ENCODE measurements at places on chromosomes 4 and X.

GRCh38 chr4:60944060-60944459, 256.1 kb upstream of the ADGRL3 start:
- DNase-seq = peak; percentile 64

DNA sequence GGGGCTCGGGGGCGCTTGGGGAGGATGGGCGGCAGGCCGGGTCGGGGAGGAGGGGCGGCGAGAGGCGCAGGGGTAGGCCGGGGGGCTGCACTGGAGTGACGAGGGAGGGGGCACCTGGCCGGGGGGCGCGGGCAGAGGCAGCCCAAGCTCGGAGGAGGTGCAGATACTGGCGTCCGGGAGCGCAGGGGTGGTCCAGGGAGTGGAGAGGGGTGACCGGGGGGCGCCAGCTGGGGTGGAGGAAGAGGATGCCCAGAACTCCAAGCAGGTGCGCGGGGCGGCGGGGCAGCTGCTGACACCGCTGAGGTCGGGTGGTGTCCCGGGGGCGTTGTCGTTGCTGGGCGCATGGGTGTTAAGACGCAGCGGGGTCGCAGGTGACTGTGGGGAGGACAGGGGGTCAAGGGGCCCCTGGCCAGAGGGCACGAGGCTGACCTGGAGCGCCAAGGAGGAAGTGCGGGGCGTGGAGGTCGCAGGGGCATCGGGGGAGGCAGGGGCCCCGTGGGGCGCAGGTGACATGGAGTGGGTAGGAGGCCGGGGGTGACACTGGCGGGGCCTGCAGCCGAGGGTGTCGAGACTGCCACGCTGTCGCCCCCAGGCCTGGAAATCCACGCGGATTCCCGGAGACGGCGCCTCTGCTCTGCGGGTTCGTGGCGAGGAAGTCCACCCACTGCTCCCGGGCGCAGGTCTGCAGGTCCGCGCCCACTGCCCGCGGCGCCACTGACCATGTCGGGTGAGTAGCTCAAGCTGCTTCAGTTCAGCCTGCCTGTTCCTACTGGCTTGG, 928 bp downstream of the GYG2 start:
- DNase-seq = no peak

DNA sequence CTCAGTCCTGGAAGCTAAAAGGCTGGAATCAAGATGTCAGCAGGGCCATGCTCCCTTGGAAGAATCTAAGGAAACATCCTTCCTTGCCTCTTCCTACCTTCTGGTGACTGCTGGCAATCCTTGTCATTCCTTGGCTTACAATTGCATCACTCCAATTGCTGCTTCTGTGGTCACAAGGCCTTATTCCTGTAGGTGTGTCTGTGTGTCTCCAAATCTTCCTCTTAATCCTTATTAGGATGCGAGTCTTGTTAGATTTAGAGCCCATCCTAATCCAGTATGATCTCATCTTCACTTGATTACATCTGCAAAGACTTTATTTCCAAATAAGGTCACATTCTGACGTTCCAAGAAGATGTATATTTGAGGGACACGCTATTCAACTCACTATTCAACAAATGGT, 52.2 kb downstream of the SMIM20 start:
- DNase-seq = no peak

DNA sequence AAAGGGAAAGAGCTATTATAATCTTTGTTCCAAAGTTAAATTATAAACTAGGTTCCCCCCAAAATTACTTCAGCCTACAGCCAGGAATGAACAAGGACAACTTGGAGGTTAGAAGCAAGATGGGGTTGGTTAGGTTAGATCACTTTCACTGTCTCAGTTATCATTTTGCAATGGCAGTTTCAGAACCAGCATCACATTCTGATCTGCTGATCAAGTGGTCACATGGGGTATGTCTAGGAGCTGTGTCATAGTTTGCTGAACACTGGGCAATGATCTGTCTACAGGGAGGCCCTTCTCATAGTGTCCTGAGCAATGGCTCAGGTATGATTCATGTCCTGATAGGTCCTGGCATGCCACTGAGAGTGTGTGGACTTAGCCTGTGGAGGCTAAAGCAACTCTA, 41.6 kb upstream of the XIAP start:
- no peak for DNase-seq

GRCh38 chrX:16528620-16529019, 121.3 kb upstream of the S100G start:
- no peak for DNase-seq

GRCh38 chr4:107622006-107622405, 98.0 kb downstream of the PAPSS1 start:
- no peak for DNase-seq

DNA sequence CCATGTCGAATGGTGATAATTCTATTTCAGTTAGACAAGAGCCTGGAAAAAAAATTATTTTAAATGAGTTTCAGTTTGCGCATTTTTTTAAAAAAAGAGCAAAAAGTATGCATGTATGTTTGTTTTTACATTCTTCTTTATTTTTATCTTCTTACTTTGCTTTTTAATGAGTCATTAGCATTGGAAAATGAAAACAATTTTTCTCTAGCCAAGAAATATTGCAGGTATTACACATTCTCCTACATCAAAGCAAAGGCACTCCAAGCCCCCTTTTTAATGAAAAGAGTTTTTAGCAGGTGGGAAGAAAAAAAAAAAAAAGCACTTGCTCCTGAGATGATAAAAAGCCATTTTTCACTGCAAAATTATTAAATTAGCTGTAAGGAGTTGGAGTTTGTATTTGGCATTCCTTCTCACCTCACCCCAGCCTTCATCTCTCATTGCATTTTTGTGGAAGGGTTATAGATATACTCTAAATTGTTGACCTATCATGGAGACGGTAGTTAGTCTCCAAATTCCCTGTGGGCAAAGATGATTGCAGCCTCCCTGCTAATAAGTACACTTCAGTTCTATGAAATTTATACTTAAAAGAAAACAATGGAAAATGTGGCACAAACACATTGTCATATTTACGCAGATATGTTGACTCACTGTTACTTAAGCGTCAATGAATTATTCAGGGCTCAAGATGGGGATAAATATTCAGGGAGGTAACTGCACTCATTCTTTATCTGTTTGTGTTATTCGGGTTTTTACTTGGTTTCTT, 43.8 kb downstream of the PALLD start:
- DNase-seq = no peak

- DNase-seq = no peak
Observed at GRCh38 chr4:123777373-123777772, 380.8 kb downstream of the SPRY1 start.
